SJSA1 (cell line): ENCODE measurements at places on chromosomes 7 and 10.

DNA sequence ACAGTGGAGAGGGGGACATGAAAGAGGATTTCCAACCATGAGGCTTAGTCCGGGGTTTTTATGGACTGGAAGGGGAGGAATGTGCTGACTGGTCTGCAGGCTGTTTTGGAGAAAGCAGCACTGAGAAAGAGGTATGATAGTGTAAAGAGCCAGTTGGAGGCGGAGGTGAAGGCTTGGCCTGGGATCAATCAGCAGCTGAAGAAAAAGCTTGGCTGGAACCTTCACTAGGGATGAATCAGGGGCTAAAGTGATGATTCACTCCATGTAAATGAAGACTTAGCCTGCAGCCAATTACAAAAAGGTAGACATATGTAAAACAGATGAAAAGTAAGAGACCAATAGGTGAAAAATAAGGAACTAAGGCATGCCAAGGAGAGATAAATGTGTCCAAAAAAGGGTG lies 1382.6 kb downstream of the GATA3 start:
- H3K4me3 ChIP-seq = no peak overlapping the region
- no peak for DNase-seq
- H3K36me3 ChIP-seq = no peaks in the 10 kb centered on the region
- no peaks in the 10 kb centered on the region for H3K27me3 ChIP-seq

- peaks cover 11% of the 10 kb centered on the region for H3K4me1 ChIP-seq
- no peak overlapping the region for H3K27ac ChIP-seq
- H3K36me3 ChIP-seq = no peaks in the 10 kb centered on the region
- no peak for DNase-seq
Observed at GRCh38 chr10:100043344-100043743, 33.6 kb upstream of the DNMBP start.

DNA sequence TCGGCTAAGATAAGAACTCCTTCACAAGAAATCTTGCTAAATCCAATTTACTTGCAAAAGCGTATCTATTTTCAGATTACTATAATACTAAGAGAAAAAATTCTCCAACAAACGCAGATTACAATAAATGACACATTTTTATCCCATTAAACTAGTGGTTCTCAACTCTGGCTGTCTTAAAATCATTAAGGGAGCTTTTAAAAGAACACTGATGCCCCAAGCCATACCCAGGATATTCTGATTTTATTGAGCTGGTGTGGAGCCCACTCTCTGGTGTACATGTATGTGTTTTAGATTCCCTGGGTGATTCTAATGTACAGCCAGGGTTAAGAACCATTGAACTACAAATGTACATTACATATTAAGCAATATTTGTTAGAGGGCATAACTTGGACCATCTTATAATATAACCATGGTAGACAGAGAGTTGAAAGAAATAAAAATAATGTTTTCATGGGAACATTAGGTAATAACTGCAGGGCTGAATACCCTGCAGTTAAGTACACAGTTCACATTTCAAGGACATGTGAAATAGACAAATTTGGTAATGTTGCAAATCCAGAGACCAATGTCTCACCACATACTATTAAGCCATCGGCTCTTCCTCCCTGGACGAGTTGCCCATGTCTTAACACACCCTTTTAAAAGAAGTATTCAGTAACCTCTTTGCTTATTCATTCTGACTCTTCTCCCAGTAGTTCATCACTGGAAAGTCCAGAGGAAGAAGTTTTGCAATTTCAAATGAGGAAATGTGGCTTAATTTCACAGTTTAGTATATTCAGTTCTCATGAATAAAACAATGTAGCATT lies 6.2 kb downstream of the GSAP start:
- H3K4me1 ChIP-seq = peaks cover 23% of the 10 kb centered on the region
- H3K27me3 ChIP-seq = no peaks in the 10 kb centered on the region
- DNase-seq = no peak
- H3K27ac ChIP-seq = peak overlapping the region; percentile 82

DNA sequence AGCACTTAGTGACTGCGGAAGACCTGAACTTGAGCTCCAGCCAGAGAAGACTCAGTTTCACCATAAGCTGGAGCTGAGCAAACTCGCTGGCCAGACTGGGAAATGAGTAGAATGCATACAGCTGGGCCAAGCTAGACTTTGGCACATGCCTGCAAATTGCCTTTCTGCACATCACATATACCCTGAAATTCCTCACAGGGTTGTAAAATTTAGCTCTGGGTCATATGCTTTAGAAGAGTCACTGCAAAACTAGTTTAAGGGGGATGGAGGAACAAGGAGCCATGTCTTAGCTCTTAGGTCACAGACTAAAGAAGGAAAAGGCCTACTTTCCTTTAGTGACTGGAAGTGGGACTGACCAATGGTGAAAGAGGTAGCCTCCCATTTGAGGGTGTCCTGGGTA lies 67.6 kb downstream of the PPP1R3C start:
- H3K27ac ChIP-seq = no peak overlapping the region
- peaks cover 6% of the 10 kb centered on the region for H3K4me1 ChIP-seq
- no peaks in the 10 kb centered on the region for H3K36me3 ChIP-seq
- no peak for DNase-seq

DNA sequence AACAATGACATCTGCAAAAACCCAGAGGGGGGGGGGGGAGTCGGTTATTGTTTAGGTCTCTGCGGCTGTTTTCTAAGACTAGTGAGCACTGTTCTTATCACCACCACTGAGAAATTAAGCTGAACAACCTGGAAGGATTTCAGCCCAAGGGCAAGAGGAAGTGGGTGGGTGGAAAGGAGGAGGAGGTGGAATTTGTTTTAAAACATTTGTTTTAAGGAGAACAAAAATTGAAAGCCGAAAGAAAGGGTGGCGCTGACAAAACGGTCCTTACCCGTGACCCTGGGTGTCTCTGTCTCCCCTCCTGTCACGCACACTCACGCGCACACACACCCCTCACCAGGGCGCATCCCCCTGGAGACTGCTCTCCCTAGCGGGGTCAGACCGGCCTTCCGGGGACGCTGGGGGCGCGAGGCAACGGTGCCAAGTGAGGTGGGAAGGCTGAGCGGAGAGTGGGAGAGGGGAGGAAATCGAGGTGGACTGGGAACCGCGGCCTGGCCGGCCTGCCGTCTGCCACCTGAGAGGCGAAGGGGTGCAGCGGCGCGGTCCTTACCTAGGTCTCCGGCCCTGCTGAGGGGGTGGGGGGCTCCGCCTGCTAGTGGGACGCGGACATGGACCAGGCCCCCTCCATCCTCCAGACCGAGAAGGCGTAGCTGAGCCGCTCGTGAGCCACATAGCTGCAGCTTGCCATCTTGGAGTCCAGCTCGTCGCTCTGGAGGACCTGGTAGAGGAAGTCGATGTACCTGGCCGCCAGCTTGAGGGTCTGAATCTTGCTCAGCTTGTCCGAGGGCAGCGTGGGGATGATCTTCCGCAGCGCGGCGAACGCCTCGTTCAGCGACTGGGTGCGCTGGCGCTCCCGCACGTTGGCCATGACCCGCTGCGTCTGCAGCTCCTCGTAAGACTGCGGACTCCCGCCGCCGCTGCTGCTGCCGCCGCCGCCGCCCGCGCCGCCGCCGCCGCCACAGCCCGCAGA lies 1.0 kb downstream of the TWIST1 start:
- no peaks in the 10 kb centered on the region for H3K27me3 ChIP-seq
- H3K36me3 ChIP-seq = peaks cover 56% of the 10 kb centered on the region
- peak overlapping the region; percentile 89 for H3K27ac ChIP-seq
- peak; percentile 60 for DNase-seq
- peaks cover 45% of the 10 kb centered on the region for H3K4me1 ChIP-seq

GRCh38 chr7:104784686-104785085 lies 229.3 kb upstream of the KMT2E start:
- no peak for DNase-seq
- no peak overlapping the region for H3K4me3 ChIP-seq
- no peaks in the 10 kb centered on the region for H3K4me1 ChIP-seq
- H3K36me3 ChIP-seq = no peaks in the 10 kb centered on the region
- H3K27ac ChIP-seq = no peak overlapping the region
- H3K27me3 ChIP-seq = peaks cover 12% of the 10 kb centered on the region

DNA sequence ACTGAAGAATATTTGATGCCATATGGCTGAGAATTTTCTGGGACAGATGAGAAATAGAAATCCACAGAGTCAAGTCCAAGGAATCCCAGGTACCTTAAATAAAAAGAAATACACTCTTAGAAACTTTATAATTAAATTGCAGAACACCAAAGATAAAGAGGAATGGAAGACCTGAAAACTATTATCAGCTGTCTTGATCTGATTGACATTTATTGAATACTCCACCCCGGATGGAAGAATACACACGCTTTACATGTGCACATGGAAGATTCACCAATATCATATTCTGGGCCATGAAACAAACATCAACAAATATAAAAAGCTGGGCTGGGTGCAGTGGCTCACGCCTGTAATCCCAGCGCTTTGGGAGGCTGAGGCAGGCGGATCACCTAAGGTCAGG lies 81.6 kb downstream of the EXOC6 start:
- H3K27me3 ChIP-seq = no peaks in the 10 kb centered on the region
- H3K4me1 ChIP-seq = no peaks in the 10 kb centered on the region
- H3K27ac ChIP-seq = no peak overlapping the region
- no peak for DNase-seq
- H3K36me3 ChIP-seq = peaks cover 6% of the 10 kb centered on the region; the same call in 1 of the 2 replicates

- no peak overlapping the region for H3K27ac ChIP-seq
- peak; percentile 28 for DNase-seq
- H3K4me3 ChIP-seq = no peak overlapping the region
- H3K27me3 ChIP-seq = no peaks in the 10 kb centered on the region
- H3K36me3 ChIP-seq = no peaks in the 10 kb centered on the region
- H3K4me1 ChIP-seq = no peaks in the 10 kb centered on the region
Observed at GRCh38 chr10:44853796-44854195, 57.3 kb upstream of the TMEM72 start.

- DNase-seq = no peak
- H3K4me3 ChIP-seq = no peak overlapping the region
- no peaks in the 10 kb centered on the region for H3K4me1 ChIP-seq
- H3K27ac ChIP-seq = no peak overlapping the region
Observed at GRCh38 chr10:112360308-112361270, 13.3 kb upstream of the ACSL5 start.

DNA sequence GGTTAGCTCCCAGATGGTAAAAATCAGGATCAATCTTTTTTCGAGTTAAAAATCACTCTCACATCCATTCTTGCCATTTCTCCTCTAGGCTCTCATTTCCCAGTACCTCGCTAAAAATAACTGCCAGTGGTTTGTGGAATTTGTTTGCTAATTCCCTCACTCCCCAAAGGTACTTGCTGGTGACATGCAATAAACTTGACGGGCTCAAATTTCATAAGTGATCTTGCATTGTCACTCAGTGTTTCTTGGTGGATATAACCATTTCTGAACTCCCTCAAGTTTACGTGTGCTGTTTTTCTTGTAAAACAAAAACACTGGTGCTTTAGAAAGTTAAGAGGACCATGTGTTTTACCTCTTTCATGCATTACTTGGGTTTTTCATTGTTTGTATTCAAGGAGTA lies 399.2 kb upstream of the MKI67 start:
- no peaks in the 10 kb centered on the region for H3K4me1 ChIP-seq
- no peak overlapping the region for H3K27ac ChIP-seq

DNA sequence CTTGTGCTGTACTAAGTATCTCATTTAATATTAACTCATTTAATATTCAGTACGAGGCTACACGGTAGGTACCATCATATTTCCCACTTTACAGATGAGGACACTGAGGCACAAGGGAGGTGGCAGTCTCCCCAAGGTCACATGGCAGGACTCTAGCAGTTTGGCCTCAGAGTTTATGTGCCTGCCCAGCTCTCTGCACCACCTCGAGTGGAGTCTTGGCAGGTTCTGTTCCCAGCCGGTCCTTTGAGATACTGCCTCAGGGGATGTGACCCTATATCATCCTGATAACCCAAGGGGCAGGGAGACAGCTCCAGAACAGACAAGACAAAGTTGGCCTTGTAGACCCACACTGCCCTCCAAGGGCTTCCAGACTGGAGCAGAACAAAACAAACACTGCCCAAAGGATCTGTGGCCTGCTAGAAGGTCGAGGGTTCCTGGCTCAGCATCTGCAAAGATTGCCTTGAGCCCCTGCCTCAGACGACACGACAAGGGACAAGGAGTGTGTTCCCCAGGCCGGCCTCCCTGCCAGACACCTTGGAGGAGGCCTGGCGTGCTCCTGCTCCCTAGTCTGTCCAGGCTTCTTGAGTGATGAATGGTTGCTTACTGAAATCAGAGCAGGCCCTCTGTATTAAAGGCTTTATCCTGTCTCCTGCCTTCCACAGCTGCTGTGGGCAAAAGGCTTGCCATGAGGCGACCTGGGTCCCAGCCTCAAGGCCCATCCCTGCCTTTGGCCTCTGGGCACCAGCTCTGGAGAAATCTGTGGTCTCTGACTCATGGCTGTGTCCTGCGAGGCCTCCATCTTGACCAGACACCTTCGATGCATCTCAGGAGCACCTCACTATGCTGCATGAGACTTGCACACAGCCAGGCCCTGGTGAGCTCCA lies 3.9 kb upstream of the PWWP2B start:
- no peaks in the 10 kb centered on the region for H3K36me3 ChIP-seq
- H3K27me3 ChIP-seq = no peaks in the 10 kb centered on the region
- no peak overlapping the region for H3K4me3 ChIP-seq
- H3K27ac ChIP-seq = no peak overlapping the region
- no peak for DNase-seq

DNA sequence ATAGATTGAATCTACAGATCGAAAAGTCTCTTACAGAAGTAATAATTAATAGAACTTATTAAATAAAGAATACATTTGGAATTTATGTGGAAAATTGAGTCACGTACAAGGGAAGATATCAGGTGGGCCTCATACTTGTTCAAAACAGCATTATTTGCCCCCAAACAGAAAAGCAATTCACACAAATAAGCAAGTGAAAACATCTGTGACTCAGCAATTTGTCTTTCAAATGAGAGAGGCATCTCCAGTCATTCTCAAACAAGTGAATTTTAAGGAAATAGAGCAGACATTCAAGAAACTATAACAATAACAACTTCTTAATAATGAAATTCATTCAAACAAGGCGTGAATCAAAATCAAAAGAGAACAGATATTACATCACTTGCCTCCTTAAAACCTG lies 50.1 kb downstream of the SEMA3A start:
- no peaks in the 10 kb centered on the region for H3K36me3 ChIP-seq
- no peak overlapping the region for H3K27ac ChIP-seq
- no peaks in the 10 kb centered on the region for H3K27me3 ChIP-seq
- peaks cover 7% of the 10 kb centered on the region; the same call in 1 of the 2 replicates for H3K4me1 ChIP-seq

DNA sequence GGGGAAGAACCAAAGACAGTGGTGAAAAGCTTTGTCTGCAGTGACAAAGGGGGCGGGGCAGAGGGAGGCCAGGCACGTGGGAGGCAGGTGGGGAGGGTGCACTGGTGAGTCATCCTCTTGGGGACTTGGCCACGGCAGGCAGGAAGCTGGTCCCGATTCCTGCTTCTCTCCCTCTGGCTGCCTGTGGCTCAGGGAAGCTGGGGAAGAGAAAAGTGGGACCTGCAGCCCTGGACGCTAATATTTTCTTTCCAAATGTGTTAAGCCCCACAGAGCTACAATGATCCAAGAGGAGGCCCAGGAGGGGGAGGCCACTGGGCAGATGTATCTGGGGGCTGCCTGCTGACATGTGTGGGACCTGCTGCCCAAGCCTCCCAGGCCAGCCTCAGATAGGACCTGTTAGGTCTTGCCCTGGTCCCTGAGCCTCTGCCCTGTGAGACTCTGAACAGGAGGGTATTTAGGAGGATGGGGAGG lies 231.8 kb downstream of the KCNMA1 start:
- no peaks in the 10 kb centered on the region for H3K27me3 ChIP-seq
- no peak overlapping the region for H3K4me3 ChIP-seq
- DNase-seq = peak; percentile 90
- H3K27ac ChIP-seq = peak overlapping the region; percentile 10; the same call in 1 of the 2 replicates
- H3K4me1 ChIP-seq = peaks cover 57% of the 10 kb centered on the region
